ENCODE measurements at places on chromosomes 1 and 21.
A peak's percentile ranks its signal among the peaks of the same experiment; 100 is the strongest.

DNA sequence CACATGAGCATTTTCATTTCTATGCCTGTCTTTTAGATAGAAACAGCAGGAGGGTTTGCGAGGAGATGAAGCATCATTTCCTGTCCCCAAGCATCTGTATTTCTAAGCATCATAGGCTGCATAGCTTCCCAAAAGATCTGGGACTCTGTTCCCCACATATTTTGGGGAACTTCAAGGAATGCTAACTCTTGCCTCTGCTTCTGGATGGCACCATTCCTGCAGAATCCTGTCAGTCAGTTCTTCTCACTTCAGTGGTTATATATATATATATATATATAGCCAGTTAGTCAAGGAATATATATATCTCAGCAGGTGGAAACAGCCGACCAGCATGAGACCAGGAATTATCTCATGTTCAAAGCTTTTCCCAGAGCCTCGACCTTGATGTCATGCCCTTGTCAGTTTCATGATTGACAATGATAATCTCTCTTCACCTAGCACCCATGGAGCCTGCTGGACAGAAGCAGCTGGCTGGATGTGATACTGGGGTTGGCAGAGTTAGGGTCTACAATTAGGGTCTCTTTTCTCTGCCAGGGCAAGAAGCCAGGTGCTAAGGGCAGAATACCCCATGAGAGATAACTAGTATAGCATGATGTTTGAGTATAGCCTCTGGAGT is 2.4 kb downstream of the PFKFB2 start:
- no peak for DNase-seq

- DNase-seq: no peak
These were observed 2.7 kb upstream of the SLC1A7 start for GRCh38 chr1:53145051-53145600.

GRCh38 chr1:239601108-239601507 is 214.7 kb downstream of the CHRM3 start:
- no peak for DNase-seq

GRCh38 chr1:168455764-168456163 is 88.0 kb downstream of the XCL2 start:
- DNase-seq: no peak

DNA sequence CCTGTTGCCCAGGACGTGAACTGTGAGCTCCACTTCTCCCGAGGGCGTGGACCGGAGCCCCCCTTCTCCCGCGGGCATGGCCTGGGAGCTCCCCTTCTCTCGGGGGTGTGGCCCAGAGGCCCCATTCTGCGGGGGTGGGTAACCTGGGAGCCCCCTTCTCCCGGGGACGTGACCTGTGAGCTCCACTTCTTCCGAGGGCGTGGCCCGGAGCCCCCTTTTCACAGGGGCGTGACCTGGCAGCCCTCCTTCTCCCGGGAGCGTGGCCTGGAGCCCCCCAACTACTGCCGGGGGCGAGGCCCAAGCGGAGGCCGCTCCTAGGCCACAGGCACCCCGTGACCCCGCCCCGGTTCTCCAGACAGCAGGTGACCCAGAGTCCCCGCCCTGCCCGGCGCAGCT is 320 bp downstream of the C1orf174 start:
- DNase-seq: no peak

- no peak for DNase-seq
These were observed 113.8 kb downstream of the KCND3 start for GRCh38 chr1:111875640-111876039.

DNA sequence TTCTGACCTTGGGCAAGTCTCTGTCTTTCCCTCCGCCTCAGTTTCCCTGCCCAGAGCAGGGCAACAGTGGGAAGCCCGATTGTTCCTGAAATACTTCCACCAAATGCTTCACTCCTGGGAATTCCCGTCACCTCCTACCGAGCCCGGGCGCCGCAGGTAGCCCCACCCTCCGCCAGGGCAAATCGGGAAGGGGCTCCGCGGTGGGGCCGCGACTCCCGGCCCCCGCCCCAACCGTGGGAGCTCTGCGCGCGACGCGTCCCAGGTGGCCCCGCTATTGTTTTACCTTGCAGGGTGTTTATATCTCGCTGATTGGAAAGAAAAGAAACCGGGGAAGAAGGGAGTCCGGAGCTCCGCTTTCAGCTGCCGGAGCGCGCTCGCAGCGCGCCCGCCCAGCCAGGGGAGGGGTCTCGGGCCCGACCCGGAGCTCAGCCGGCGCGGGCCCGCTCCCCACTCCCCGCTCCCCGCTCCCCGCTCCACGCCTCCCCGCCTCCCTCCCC is 407 bp downstream of the IGSF3 start:
- DNase-seq: no peak

DNA sequence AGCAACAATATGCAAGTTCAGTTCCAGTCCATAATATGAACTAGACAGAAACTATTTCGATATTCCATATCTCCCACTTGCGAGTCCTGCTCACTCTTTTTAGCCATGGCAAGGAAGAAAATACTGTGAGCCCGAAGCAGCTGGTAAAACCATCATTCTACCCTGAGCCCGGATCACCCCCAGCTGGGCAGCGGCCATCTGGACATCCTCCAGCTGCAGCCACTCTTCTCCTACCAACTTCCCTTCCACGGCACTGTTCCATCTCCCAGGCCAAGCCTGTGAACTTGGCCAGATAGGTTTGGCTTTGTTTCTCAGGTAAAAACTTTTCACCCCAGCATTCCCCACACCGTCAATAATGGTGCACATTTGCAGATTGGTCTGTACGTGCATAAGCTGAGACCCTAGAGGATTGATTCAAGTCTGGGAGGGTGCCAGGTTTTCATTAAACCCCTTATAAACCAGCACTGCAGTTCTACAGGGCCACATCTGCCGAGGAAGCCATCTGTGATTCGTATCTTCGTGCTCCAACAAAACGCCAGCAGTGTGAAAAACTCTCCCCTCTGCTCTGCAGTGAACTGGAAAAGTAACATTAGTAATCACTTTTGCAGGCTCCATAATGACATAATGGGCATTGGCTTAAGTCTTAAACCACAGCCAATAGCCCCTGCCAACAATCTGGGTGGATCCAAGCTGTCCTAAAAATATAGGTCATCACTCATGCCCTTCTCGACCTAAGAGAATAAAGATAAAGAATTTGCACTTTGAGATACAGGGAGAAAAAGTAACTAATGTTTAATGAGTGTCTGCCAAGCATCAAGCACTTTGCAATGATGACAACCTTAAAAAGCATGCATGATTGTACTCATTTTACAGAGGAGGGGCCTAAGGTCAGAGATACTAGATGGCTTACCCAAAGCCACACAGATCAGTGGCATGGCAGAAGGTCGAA is 205.1 kb downstream of the PLPP3 start:
- DNase-seq: peak; percentile 68

Data from fibroblast of the aortic adventitia (primary cell).